GF-D8 (cell line): ENCODE measurements at places on chromosomes 11 and 22.
A peak's percentile ranks its signal among the peaks of the same experiment; 100 is the strongest.

DNA sequence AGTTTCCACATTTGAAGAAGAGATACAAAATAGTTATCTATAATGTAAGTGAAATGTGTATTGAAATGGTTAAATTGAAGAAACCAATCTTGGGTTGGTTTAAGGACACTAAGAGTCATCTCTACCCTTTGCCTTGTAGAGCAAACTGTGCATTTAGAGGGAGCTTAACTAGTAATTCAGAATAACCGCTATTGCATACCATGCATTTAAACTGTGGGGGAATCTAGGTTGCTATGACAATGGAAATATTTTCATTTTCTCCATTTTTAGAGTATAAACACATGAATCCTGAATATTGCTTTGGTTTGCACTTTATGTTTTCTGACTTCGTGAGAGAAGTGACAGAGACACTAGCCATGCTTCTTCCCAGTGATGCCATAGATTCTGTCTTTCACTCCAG lies 39.7 kb downstream of the FAT3 start:
- DNase-seq: no peak

- no peak for DNase-seq
Observed at GRCh38 chr11:75716659-75717058, 979 bp upstream of the MOGAT2 start.

DNA sequence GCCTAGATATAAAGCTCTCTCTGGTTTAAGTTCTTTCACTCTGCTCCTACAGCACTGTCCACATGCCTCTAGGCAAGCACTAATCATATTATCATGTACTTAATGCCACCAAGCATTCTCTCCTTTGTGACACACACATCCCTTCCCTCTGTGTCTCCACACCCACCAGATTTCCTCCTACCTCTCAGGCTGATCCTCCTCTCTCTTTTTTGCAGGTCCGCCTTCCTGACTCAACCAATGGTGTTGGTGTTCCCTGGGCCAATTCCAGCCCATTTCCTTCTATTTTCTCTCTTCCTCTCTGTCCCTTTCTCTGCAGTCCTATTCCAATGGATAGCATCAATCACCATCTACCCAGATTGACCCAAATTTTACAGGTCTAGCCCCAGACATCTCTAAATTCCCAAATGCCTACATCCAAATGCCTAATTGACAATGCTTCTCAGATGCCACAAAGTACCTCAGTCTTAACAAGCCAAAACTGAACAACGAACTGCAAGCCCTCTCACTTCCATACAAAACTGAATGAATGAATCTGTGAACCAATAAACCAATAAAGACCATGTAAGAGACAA lies 504 bp upstream of the ZNF215 start:
- DNase-seq: no peak

GRCh38 chr11:130068986-130069658 lies 572 bp upstream of the APLP2 start:
- DNase-seq: peak; percentile 98

GRCh38 chr11:14190992-14191778 lies 167.8 kb downstream of the RRAS2 start:
- no peak for DNase-seq

- DNase-seq: no peak
Observed at GRCh38 chr11:133776671-133777367, 68.5 kb downstream of the SPATA19 start.

GRCh38 chr11:87840786-87841185 lies 334.5 kb downstream of the RAB38 start:
- DNase-seq: no peak

DNA sequence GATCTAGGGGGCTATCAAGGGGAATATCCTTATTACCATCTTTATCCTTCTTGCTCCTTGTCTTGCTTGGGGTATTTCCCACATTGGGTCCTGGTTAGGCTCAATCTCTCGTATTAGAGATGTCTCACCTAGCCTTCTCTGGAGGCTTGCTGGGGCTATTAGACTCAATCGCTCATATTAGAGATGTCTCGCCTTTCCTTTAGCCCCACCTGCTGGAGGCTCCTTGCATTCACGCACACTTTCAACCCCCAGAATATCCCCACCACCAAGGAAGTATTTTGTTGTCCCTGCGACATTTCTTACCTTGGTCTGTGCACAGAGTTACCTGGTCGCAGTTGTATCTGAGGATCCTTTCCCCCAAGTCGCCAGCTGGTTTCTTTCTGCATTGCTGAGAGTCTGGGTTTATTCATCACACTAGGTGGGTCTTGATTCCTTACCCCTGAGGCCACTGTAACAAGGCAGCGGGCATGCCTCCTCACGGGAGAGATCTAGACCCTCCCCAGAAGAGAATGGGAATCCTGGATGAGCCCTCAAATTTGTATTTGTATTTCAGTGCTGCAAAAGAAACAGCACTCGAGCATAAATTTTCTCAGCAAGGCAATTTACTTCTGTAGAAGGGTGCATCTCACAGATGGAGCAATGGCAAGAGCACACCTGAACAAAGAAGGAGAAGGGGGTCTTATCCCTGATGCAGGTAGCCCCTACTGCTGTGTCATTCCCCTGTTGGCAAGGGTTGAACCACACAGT lies 15.9 kb upstream of the HYLS1 start:
- no peak for DNase-seq

DNA sequence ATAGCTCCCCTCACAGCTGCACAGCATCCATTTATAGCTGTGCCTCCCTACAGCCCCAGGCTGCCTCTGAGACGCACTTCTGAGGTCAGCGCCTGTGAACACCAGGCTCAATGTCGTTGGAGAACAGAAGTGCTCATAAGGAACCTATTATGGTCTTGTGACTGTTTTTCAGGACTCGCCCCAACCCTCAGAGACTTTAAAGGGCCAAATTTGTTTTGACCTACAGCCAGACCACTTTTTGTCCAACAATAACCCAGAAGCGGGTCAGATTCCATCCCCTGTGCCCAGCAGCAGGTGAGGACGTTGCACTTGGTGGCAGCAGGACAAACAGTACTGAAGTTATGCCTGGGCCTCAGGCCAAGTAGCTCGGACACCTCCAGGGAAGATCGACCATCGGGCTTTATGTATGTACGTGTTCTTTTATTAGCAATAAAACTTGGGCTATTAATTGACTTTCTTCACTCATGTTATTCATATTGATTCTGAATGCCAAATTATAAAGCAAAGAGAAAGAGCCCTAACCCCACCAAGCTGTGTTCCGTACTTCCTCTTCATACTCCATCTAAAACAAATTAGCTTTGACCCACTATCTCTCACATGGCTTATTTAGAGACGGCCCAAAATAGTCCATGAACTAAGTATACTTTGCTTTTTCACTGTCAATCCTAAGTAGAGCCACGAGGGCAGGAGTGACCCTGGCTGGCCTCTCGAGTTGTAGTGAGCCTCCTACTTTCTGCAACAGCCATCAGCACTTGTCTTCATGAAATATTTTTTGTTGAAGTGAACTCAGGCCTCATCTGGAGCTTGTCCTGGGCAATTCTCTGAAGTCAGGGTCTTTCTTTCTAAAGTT lies 92.3 kb upstream of the PAX6 start:
- no peak for DNase-seq

GRCh38 chr11:27663326-27663725 lies 36.9 kb downstream of the BDNF start:
- DNase-seq: no peak

GRCh38 chr11:72814286-72815109 lies at the start of gene ATG16L2:
Gene ATG16L2, plus strand, starts transcription at chr11:72814411. Its CDS starts 35 bp downstream, at chr11:72814446.
- peak; percentile 47 for DNase-seq

DNA sequence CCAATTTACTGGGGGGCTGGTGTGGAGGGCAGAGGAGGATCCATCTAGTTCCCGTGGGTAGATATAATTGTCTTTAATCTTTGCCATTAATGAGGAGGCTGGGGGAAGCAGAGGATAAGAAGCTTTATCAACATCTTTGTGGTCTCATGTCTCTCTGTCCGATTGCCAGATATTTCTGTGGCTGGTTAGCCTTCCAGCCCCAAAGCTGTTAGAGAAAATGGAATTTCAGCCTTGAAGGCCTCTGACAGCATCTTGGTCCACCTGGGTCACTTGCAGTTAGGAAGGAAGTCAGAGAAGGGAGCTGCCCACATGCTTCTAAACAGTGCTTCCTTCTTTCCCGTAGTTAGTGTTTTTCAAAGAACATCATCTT lies 56.9 kb downstream of the ABTB2 start:
- DNase-seq: no peak

DNA sequence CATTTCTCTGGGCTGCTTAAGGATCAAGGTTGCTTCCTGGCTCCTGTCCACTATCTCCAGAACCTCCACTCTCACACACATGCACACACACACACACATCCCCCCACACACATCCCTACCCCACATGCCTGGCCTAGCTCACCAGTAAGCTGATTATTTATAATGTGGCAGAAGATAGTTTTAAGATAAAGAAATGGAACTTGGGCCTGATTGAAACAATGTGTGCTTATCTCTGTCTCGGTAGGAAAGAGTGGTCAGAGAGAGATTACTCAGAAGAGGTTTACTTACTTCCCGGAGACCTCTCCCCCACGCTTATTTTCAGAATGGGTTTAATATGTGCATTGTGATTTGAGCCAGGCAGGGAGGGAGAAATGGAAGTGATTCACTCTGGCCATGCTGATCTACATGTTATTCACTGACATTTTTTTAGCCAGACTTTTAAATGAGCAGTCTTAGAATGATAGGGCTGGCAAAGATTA lies 422.4 kb downstream of the TENM4 start:
- DNase-seq: no peak

DNA sequence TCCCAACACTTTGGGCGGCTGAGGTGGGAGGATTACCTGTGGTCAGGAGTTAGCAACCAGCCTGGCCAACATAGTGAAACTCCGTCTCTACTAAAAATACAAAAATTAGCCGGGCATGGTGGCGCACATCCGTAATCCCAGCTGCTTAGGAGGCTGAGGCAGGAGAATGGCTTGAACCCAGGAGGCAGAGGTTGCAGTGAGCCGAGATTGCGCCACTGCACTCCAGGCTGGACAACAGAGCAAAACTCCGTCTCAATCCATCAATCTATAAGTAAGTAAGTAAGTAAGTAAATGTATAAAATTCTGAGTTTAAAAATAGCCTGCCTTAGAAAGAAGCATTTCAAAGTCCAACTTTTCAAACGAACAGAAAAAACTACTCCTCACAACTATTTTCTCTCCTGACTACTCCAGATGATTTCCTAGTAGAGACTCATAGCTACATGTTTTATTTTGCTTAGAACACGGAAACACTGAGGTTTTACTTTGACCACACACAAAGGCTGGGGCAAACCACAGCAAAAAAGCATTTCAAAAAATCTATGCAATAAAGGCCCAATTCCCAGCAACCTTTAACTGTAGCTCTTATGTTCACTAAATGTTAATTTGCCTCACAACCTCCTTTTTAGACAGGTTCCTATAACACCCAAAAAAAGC lies 16.3 kb downstream of the SPTY2D1 start:
- peak; percentile 19 for DNase-seq

- DNase-seq: no peak
Observed at GRCh38 chr11:35780951-35781860, 118.6 kb downstream of the TRIM44 start.

GRCh38 chr11:126313826-126314225 lies 10.0 kb downstream of the DCPS start:
- no peak for DNase-seq

DNA sequence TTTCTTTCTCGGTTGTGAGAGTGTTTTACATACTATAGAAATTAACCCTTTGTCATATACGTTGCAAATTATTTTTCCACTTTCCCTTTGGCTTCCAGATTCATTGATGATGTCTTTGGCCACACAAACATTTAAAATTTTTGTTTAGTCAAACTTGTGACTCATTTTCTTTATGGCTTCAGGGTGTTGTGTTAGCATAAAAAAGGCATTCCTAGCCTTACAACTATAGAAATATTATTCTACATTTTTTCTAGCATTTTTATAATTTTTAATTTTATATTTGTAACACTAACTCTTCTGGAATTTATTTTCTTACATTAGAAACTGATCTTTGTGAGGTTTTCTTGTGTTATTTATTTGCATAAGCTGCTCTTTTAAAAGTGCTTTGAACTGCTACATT lies 12.1 kb downstream of the GRIA4 start:
- no peak for DNase-seq

- no peak for DNase-seq
Observed at GRCh38 chr22:40120848-40121247, 56.9 kb upstream of the TNRC6B start.

GRCh38 chr11:83835423-83835822 lies 549.3 kb upstream of the CCDC90B start:
- no peak for DNase-seq

GRCh38 chr11:1514336-1515061 lies 27.9 kb upstream of the MOB2 start:
- no peak for DNase-seq

- no peak for DNase-seq
Observed at GRCh38 chr11:30876663-30877396, 290.7 kb upstream of the MPPED2 start.

- DNase-seq: no peak
Observed at GRCh38 chr11:24679821-24680351, 183.0 kb downstream of the LUZP2 start.

- peak; percentile 39 for DNase-seq
Observed at GRCh38 chr22:29625090-29625825, 21.8 kb downstream of the NF2 start.

GRCh38 chr11:31959716-31960115 lies 131.2 kb upstream of the RCN1 start:
- DNase-seq: no peak

GRCh38 chr11:121291319-121291718 lies 1.3 kb upstream of the SC5D start:
- DNase-seq: no peak

- DNase-seq: no peak
Observed at GRCh38 chr22:43789452-43789851, 22.7 kb downstream of the EFCAB6 start.

DNA sequence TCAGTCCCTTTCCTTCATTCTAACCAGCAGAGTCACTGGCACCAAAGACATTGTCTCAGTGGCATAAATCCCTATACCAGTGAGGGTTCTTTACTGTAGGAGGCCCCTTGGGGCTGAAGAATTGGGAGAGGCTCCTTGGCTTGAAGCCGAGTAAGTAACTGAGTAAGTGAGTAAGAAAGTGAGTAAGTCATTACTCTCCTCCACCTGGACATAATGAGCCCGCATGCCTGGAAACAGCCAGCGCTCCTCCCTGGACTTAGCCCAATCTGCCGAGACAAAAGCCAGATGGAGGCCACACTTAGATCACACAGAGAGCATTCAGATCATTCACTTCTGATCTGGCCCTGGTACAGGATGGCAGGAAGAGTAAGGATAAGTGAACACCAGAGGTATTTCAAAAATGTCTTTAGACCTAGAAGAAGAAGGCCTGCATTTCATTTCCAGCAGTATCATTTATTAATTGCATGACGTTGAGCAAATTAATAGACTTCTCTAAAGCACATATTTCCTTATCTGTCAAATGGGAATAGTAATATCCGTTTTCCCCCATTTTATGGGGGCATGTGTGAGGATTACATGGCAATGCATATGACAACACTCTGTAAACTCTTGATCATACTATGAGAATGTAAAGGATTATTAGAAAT lies 8.2 kb upstream of the MICAL3 start:
- no peak for DNase-seq

- no peak for DNase-seq
Observed at GRCh38 chr11:46381819-46382645, 563 bp downstream of the MDK start.

- DNase-seq: no peak
Observed at GRCh38 chr11:2218031-2218633, 46.5 kb upstream of the TH start.

- no peak for DNase-seq
Observed at GRCh38 chr11:124071623-124071948, 30.5 kb upstream of the OR10G7 start.

GRCh38 chr11:3196161-3197043 lies 22.2 kb downstream of the MRGPRG start:
- DNase-seq: no peak

GRCh38 chr11:1571760-1572196 lies 293 bp downstream of the DUSP8 start:
- DNase-seq: no peak
